Smooth muscle cell of the brain vasculature (primary cell): ENCODE measurements at places on chromosomes 16 and 17.

DNA sequence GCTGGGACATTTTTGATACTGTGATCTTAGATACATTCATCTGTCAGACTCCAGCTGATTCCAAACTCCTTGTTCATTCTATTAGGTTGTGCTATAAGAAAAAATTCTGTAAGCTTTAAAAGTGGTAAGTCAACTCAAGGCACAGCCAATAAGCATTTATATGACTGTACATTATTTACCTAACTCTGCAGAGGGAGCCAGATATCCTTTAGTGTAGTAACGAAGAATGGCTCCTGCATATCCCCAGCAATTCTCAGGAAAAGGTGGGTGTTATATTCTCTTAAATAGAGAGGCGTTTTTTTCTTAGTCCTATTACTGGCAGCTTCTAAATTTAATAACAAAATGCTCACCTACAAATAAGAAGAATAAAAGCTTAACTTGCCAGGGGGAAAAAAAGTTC lies 374.3 kb upstream of the GOT2 start:
- no peak for DNase-seq

GRCh38 chr16:4172070-4172469 lies 55.8 kb upstream of the ADCY9 start:
- no peak for DNase-seq

GRCh38 chr17:65694601-65695000 lies 133.2 kb upstream of the AXIN2 start:
- DNase-seq, result no peak

- DNase-seq, result no peak
These were observed 561 bp upstream of the HERPUD1 start for GRCh38 chr16:56931271-56931891.

- no peak for DNase-seq
These were observed 8.6 kb downstream of the USP32 start for GRCh38 chr17:60383379-60383778.

DNA sequence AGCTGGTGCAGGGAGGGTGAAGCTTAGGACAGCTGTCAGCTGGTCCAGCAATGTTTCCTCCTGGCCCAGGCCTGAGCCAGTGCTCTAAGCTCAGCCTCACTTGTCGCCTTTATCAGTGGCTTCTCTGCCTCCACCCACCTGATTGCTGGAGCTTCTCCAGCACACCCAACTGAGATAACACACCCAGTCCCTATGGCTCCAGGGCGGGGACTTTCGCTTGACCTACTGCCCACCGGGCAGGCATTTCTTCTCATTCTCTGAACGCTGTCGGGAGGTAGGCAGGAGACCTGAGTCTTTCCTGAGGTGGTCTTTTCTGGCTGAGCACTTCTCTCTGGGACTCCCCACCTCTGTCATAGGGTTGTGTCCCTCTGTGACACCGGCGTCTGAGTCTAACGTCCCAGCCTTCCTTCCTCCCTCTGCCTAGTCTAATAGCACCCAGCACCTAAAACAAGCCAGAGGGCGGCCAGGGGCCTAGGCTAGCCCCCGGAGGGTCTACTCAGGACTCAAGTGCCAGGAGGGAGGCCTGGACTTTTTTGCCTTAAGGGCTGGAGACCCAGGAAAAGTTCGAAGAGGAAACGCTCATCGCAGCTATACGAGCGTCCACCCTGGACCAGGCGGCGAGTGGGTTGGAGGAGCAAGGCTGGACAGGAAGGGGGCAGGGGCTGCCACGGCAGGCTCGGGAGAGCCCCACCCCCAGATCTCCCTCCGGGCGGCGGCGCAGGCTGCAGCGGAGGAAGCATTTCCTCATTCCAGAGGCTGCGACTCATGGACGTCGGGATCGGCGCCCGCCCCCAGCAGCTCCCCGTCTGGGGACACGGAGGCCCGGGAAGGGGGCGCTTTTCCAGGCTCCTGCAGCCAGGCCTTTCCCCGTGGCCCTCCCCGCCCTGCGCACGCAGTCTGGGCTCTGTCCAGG lies 756 bp downstream of the TAX1BP3 start:
- DNase-seq, result peak; percentile 69

- no peak for DNase-seq
These were observed 824 bp upstream of the FBXL16 start for GRCh38 chr16:706189-707061.

- DNase-seq, result no peak
These were observed 2.1 kb downstream of the HES7 start for GRCh38 chr17:8121681-8122421.

DNA sequence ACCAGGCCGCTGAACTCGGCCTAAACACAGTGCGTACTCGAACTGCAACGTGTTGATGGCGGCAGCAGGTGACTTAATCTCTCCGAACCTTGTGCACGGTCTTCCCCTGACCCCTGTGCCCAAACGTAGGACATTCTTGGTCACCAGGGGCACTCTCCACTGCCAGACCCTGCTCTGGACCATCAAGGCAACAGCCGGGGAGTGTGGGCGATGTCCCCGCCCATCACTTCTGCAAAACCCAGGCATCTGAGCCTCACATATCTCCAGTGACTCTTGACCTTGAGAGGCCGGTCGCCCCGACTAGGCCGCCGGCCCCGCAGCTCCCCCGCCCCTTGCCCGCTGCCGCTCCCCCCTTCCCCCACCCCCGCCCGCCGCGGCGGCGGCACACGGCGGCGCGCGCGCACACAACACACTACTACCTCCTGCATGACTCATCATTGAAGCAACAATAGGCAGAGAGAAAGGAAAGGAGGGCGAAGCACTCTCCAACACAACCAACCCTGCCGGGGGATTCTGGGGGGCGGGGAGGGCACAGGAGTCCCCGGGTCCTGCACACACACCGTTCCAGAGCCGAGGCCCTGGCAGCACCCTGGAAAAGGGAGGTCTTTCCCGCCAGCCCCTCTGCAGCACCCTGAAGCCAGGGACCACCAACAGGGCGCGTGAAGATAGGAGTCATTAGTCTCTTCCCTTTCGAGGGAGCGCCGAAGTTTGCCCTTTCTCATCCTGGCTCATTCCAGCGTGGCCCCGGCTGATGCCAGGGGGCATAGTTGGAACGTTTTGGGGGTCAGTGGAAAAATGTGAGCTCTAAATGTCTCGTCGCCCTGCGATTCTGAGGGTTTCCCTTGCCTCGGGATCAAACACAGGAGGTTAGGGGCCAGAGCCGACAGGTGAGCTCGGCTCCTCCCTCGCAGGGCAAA lies 1.9 kb downstream of the MNT start:
- DNase-seq, result no peak

DNA sequence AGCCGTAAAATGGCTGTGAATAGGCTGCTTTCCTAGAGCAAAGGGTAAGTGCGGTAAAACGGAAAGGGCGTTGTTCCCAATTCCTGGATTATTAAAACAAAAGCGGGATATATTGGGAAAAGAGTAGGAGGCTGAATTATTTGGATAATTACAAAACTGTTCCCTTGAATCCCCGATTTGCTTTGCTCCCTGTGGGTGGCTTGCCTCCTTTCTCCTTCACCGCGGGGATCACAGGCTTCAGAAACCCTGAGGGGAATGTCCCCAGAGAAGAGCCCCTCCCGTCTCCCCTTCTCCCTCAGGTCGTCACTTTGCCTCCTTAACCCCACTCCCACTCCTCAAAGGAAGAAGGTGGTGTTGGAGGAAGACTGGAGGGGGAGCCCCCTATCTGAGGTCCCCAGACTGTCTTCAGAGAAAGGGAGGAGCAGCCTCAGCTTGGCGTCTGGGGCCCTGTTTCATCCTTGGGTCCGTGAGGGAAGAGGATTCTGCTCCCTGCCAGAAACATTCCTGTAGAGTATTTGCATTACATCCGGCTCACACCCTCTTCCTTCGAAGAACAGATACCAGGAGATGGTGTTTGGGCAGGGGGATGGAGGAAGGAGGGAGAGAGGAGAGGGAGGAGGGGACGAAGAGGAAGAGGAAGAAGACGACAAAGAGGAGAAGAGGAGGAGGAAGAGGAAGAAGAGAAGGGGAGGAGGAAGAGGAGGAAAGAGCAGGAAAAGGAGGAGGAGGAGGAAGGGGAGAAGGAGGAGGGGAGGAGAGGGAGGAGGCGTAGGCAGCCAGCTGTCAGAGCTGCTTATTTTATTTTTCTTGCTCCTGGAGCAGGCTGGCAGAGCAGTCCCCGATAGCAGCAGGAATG lies 31.8 kb downstream of the MRM1 start:
- no peak for DNase-seq

GRCh38 chr17:31492880-31493655 lies 101.6 kb downstream of the RAB11FIP4 start:
- no peak for DNase-seq

GRCh38 chr17:72421128-72422092 lies 300.6 kb downstream of the SOX9 start:
- peak; percentile 63 for DNase-seq

DNA sequence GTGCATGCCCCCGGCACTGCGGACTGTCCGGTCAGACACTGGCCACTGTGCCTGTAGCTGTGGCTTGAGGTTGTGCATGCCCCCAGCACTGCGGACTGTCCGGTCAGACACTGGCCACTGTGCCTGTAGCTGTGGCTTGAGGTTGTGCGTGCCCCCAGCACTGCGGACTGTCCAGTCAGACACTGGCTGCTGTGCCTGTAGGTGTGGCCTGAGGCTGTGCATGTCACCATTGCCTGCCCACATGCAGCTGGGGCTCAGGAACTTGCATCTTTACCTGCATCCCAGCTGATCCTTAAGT lies 5.2 kb downstream of the MTHFSD start:
- no peak for DNase-seq

GRCh38 chr17:57935833-57936807 lies 19.1 kb downstream of the CUEDC1 start:
- DNase-seq, result no peak

DNA sequence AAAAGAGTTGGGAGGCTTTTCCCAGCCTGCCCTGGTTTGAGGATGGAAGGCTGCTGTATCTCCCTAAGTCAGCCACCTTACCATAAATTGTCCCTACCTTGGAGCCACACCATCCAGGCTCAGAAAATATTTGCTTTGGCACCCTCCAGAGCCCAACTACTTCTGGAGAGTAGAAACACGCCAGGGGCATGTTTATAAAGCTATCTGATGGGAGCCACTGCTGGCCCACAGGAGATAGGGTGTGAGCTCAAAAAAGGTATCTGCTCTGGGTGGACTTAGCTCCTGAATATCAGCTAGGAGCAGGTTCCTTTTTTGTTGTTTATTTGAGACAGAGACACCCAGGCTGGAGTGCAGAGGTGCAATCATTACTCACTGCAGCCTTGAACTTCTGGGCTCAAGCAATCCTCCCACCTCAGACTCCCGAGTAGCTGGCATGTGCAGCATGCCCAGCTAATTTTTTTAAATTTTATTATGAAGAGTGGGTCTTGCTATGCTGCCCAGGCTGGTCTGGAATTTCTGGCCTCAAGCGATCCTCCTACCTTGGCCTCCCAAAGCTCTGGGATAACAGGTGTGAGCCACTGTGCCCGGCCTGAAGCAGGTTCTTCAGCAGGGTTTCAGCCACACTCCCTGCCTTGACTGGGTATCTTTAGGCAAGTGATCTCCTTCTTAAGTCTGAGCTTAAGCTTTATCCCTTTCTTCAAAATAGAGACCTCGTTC lies 147.1 kb downstream of the SALL1 start:
- DNase-seq, result no peak

GRCh38 chr17:29131814-29132682 lies 48.1 kb downstream of the MYO18A start:
- no peak for DNase-seq

- DNase-seq, result no peak
These were observed 148.6 kb downstream of the SDK2 start for GRCh38 chr17:73495641-73496040.

DNA sequence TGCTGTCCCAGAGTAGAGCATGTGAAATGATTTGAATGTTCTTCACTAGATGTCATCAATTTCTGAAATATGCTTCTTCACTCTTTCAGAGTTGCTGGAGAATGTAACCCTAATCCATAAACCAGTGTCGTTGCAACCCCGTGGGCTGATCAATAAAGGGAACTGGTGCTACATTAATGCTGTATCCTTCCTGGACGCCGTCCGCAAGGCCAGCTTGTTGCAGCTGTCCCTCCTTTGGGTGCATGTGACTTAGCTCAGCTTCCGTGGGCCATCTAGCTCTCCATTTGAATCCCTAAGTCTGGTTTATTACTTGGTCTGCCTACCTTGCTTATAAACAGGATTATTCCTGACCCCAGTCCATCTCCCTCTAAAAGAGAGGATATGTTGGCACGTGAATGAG lies 58.8 kb downstream of the USP10 start:
- DNase-seq, result no peak
